ENCODE measurements at places on chromosomes 11 and 22.

DNA sequence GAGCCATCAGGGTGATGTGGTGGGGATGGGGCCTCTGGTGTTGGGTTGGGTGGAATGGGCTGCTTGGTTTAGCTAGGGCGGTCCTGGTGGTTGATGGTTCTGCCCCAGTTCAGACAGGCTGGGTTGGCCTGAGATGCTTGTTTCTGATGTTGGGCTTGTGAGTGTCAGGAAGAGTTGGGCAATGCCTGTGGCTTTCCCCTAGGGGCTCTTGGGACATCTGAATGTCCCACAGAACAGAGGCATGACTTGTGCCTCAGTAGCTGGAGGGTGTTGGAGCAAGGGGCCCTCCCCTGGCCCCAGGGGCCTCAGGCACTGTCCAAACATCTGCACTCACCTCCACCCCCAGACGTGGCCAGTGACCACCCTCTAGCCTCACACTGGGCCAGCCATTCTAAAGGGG is 14.0 kb upstream of the CTSD start:
- DNase-seq, result no peak

GRCh38 chr11:7688238-7688826 is 15.0 kb upstream of the CYB5R2 start:
- DNase-seq, result no peak

DNA sequence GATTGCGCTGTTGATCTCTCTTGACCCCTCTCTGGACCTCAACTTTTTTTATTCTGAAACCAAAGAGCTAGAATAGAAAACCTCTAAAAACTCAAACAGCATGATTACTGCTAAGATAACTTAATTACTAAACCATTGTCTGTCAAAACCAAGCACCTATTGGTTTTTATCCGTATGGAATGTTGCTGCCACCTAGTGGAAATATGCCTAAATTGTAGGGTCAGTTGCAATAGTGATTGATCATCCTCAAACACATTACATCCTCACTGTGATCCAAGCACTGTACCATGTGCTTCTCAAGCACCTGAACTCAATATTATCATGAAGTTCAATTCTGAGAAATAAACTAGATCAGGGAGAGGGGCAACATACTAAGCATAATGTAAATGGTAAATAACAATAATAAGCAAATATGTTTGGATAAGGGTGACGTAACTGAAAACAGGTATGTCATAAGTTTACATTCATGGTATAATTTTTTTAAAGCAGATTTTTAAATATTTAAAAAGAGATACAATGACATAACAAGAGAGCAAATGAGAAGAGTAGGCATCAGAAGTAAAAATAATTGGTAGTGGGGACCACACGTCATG is 3.8 kb upstream of the OR5A2 start:
- DNase-seq, result peak; percentile 71

DNA sequence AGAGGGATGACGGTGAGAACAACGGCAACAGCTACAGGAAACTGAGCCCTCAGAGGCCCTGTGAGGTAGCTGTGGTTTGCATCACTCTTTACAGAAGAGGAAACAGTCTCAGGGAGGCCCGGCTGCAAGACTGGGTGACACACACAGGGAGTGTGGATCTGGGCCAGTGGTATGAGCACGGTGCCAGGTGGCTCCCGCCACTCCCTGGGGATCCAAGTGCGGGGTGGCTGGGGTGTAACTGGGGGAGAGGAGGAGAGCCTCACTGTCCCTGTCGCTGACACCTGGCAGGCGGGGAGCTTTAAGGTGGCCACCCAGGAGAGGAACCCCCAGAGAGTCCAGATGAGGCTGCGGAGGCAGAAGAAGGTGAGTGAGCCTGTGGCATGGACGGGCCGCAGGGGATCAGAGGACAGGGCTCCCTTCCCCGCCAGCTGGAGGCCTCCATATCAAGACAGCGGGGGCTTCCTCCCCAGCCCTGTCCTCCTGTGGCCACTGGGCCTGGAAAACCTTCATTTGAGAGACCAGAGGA is 5.6 kb downstream of the RGL4 start:
- no peak for DNase-seq

DNA sequence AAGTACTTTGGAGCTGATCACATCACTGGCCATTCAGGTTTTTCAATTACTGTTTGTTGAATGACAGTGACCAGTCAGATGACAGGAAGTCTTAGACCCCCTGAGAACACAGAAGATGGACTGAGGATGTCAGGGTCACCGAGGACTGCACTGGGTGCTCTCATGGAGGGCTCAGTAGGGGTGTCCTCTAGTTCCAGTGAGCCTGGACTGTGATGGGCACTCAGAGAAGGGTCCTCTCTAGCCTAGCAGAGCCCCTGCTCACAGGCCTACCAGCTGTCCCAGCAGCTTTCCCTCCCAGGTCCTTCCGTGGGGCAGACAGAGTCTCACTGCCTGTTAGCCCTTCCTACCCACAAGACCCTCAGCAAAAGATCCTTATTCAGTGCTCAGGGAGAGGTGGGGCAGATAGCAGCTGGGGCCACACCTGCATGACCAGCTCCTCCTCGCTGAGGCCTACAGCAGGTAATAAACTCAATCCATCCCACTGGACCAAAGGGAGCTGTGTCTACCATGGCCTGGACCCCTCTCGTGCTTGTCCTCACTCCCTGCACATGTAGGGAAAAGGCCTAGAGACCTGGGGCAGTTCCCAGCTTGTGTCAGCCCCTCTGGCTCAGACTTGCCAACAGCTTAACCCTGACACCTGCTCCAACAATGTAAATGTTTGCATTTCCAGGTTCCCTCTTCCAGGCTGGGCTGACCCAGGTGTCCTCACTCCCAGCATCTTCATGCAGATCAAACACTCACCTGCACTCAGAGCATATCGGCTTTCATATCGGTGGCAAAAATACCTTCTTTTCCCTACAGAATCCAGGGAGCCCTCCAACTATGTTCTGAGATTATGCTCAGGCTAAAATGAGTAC is 25.2 kb upstream of the VPREB1 start:
- DNase-seq, result peak; percentile 15

Data from endodermal cell (in vitro differentiated cells).